Activated T-helper 9 cell treated with anti-CD3 and anti-CD28 coated beads, Interleukin-2, amount 50 U/mL, for 16 hours (primary cell): ENCODE measurements at places on chromosomes 16 and 17.

GRCh38 chr16:89656435-89657121 is 930 bp downstream of the CHMP1A start:
- DNase-seq, result no peak

DNA sequence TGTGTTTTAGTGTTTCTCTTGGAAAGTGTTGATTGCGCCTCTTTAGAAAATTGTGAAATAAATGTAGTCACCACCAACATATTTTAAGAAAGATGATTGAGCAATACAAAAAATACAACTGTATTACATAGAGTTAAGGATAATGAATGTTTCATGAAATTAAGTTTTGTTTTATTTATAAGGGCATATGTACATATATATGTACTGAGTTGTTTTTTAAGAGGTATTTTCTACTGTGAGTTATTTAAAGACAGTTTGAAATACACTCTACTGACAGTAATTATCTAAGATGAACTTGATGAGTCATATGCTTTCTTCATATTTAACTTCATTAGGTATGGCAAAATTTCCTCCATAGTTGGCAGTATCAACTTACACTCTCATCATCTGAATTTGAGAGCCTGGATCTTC is 411.7 kb downstream of the HS3ST3B1 start:
- DNase-seq, result no peak

GRCh38 chr17:64036198-64036922 is 15.9 kb upstream of the ICAM2 start:
- no peak for DNase-seq

GRCh38 chr17:72135546-72136325 is 14.9 kb downstream of the SOX9 start:
- DNase-seq, result no peak

DNA sequence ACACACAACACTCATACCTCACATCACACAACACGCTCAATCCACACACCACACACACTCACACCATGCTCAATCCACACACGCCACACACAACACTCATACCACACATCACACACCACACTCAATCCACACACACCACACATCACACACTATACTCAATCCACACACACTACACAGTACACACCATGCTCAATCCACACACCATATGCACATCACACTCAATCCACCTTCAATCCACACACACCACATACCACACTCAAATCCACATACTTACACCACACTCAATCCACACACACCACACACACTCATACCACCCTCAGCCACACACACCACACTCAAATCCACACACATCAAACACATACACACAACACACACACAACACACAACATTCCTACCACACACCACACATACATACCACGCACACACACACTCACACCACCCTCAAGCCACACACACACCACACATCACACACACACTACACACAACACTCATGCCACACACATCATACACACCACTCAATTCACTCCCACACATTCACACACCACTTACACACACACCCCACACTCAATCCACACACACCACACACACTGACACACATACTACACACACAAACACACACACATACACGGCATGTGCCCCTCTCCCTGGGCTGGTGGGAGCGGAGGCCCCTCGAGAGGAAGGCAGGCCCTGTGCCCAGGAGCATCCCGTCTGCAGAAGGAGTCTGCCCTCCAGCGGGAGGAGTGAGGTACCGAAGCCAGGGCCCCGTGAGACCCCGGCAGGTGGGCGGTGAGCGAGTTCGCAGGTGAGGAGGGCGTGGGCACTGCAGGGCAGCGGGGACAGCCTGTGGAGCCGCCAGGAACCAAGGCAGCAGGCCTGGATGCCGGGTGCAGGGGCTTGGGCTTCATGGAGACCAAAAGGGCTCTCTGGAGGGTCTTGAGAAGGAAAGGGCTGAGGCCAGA is 33.1 kb upstream of the RPTOR start:
- no peak for DNase-seq

DNA sequence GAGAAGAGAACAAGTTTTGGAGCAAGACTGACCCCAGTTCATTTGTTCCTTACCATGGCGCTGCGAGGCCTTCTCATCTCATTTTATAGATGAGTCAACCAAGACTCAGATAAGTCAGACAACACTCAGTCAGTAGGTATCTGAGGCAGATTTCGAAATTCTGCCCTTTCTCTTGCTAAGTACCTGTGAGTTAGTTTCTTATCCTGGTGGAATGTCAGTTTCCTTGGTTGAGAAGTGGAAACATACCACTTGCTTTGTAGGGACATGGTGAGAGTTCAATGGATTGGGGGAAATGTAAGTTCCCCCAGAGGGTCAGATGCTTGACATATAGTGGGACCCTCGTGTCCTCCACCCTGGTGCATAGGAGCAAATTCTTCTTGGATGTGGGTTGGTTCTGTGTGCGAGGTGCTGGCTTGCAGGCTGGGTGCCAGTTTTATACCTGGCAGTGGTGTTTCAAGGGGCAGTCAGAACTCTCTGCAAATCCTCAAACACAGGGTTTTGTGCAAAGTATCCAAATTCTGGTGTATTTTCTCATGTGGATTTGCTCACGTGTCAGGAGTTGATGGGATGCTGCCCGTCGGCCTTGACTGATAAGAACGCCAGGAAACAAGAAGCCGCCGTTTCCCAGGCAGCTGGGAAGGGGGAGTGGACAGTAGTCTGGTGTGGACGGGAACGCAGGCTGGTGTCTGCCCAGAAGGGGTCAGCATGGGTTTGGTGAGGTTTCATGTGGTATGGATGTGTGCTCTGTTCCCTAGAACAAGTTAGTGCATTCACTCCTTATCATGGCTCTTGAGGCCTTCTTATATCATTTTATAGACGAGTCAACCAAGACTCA is 61.1 kb upstream of the CIBAR2 start:
- no peak for DNase-seq

DNA sequence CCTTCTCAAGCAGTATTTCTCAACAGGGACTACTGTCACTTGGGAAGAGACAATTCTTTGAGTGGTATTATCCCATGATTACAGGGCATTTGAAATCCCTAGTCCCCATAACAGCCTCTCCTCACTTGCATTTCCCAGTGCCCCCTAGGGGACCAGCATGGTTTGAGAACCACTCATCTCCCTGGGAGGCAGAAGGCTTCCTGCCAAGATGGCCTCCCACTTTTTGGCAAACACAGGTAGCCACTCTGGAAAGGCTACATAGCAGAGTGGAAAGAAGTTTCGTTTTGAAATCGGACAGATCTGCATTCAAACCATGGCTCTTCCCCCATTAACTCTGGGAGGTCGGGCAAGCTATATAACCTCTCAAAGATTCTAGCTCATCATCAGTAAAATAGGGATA is 256.8 kb downstream of the XYLT1 start:
- no peak for DNase-seq

GRCh38 chr17:37813751-37814150 is 68.9 kb upstream of the HNF1B start:
- DNase-seq, result no peak

DNA sequence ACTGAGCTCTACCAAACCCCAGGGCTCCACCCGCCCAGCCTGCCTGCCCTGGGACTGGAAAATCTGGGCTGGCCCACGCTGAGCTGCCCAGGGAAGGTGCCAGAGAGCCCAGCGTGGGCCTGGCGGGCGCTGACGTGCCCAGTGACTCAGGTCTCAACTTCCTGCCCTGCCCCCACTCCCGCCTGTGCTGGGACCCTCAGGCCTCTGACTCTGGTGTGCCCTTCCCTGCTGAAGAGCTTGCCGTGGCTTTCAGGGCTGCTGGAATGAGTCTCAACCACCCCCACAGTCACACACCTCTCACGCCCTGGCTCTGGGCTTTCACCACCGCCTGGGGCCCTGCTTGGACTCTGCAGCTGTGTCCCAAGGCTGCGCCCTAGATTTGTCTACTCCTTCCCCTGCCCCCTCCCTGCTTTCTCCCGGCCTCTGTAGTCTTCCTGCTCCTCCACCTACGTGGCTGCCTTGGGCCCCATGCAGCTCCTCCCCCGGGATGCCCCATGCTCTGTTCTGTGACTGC is 10.4 kb downstream of the LLGL1 start:
- no peak for DNase-seq

DNA sequence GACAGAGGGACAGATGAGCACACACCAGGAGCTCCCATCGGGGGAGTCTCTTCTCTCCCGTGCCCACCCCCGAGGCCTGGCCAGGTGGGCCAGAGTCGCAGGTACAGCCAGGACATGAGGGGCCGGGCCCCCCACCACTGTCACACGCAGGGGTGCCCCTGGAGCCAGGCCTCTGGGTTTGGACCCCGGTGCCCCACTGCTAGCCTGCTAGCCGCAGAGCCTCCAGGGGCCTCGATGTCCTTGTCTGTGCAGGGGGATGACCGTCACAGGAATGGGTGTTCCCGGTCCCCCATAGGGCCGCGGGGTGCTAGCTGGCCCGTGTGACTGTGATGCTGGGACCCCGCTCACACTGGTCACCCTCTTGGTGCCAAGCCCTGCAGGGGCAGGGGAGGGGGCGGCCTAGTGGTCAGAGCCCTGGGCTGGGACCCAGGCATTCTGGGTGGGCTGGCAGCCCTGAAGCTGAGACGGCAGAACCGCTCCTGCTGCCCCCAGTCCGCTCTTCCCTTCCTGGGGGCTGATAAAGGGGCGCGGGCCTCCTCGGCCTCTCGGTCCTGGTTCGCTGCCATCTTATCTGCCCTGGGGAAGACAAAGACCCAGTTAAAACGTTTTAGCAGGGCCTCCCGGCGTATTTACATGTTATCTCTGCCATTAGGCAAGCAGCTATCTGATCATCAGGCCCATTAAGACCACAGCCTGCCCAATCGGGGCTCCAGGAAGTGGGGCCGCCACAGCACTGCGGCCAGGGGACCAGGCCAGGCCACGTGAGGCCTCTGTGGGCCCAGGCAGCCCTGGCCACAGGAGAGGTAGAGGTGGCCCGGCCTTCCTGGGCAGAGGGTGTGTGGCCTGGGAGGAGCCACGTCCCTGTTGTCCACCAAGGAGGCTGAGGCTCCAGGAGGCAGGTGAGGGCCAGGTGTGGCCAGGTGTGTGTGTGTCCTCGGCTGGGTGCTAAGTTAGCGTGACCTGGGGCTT is 57.2 kb upstream of the ZC3H18 start:
- no peak for DNase-seq

- no peak for DNase-seq
Observed at GRCh38 chr17:77124192-77124889, 16.4 kb upstream of the SEC14L1 start.

DNA sequence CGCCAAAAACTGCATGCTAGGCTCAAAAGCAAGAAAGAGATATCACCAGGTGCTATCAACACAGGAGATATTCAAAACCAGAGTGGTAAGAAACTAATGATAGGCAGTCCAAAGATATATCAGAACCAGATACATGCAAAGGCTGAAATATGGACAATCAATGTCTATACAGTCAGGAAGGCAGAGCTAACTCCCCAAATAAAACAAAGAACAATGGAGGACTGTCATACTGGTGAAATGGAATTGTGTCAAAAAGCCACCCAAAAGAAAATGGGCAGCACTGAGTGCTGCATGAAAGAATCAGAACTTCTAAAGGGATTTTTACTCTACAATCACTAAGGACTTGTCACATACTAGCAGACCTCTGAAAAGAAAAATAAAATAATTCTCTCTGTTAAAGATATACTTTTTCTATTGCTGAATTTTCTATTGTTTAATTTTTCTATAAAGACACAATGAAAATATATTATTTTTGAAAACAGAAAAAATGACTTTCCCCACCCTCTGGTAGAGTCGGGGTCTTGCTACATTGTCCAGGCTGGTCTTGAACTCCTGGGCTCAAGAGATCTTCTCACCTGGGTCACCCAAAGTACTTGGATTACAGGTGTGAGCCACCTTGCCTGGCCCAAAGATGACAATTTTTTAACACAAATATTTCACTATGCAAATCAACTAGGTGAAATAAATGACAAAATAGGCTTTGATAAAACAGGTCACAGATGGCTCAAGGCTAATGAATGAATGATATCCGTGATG is 98.2 kb downstream of the USP32 start:
- DNase-seq, result no peak

GRCh38 chr17:46869975-46870803 is 18.8 kb downstream of the WNT9B start:
- DNase-seq, result no peak

DNA sequence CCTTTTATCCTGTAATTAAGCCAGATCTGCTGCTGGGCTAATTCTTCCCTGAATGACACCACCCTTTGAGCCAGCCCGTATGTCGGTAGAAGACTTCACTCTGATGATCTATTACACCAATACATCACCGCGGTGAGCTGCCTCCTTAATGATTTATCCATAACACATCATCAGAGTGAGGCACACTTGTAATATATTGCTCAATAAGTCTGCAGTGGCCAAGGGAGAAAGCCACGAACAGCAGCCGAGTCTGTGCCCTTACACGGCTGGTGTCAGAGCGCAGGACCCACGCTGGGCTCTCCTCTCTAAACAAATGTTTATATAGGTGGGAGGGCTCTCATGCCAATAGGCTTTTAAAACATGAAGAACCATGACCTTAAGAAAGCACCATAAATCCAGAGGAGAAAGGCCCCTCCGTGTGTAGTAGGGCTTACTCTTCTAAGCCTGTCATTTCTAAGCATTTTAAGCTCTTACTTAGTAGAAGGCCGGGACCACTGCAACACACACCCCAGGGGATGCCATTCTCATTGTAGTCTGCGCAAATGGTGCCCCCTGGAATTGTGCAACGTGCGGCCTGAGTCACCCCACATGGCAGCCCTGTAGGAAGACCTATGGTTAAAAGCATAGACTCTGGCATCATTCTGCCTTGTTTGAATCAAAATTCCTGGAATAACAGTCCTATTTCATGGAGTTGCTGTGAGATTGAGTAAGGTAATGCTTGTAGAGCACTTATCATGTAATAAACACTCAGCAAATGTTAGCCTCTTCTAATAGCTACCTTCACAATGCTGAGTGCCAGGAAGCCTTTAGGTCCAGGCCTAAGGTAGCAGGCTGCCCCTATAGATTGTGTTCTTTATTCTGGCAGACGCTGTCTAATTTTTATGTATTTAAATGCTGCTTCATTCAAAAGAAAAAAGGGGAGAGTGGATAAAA is 26.1 kb downstream of the MRPS23 start:
- no peak for DNase-seq

DNA sequence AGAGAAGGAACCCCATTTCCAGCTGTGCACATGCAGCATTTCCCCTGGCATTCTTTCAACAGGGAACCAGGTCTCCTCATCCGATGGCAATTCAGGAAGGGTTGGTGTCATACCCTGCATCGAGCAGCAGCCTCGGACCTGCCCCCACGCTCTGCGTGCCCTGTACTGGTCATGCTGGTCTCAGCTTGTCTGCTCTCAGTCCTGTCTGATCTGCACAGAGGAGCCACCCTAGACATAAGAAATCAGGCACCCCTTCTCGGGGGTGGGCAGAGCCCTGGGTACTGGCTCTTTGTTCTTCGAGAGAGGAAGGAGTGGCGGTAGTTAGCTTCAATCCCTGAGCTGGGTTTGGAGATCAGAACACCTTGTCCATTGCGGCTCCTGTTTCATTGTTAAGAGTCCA is 162.0 kb upstream of the RPH3AL start:
- DNase-seq, result no peak

GRCh38 chr16:47687694-47688093 is 226.6 kb downstream of the PHKB start:
- DNase-seq, result no peak

DNA sequence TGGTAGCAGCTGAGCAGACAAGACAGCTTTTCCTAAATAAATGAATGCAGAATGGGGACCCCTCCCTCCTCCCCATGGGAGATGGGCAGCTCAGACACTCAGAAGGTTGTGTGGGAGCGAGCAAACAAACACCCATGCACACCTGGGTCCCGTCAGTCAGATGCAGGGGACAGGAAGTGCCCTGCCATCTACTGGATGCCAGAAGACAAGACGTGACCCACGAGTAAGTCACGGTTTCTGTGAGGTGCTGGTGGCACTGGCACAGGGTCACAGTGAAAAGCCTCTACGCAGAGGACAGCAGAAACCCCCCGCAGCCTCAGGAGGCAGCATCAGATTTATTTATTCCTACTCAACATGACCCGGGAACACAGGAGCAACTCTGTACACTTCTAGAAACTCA is 8.4 kb downstream of the HBQ1 start:
- no peak for DNase-seq
